ENCODE measurements at places on chromosomes 3 and 15. TPM values are rescaled to one million over a fixed set of nuclear protein-coding genes. Genes with fewer than 3 reads are reported as not detected.

DNA sequence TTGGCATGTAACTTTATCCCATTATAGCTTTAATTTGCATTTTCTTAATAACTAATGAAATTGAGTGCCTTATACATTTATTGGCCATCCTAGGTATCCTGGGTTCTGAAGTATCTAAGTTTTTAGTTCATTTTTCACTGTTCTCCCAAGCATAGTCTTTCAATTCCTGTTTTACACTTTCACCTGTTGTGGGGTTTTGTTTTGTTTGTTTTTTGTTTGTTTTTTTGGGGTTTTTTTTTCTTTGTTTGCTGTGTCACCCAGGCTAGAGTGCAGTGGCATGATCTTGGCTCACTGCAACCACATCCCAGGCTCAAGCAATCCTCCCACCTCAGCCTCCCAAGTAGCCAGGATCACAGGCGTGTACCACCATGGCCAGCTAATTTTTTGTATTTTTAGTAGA, 83.1 kb upstream of the GADL1 start:
- H3K27ac ChIP-seq: no peak overlapping the region
- no peaks in the 10 kb centered on the region for H3K27me3 ChIP-seq
- DNase-seq: no peak
- no peak overlapping the region for H3K4me3 ChIP-seq

The AADACL2 gene
- total RNA-seq: not detected

GRCh38 chr15:69939513-69940440, 157.9 kb downstream of the TLE3 start:
- no peak overlapping the region for H3K4me3 ChIP-seq
- H3K27me3 ChIP-seq: no peaks in the 10 kb centered on the region
- H3K27ac ChIP-seq: peak overlapping the region; percentile 77
- H3K4me1 ChIP-seq: peaks cover 23% of the 10 kb centered on the region

The CIB2 gene
- 45.2 TPM for total RNA-seq

DNA sequence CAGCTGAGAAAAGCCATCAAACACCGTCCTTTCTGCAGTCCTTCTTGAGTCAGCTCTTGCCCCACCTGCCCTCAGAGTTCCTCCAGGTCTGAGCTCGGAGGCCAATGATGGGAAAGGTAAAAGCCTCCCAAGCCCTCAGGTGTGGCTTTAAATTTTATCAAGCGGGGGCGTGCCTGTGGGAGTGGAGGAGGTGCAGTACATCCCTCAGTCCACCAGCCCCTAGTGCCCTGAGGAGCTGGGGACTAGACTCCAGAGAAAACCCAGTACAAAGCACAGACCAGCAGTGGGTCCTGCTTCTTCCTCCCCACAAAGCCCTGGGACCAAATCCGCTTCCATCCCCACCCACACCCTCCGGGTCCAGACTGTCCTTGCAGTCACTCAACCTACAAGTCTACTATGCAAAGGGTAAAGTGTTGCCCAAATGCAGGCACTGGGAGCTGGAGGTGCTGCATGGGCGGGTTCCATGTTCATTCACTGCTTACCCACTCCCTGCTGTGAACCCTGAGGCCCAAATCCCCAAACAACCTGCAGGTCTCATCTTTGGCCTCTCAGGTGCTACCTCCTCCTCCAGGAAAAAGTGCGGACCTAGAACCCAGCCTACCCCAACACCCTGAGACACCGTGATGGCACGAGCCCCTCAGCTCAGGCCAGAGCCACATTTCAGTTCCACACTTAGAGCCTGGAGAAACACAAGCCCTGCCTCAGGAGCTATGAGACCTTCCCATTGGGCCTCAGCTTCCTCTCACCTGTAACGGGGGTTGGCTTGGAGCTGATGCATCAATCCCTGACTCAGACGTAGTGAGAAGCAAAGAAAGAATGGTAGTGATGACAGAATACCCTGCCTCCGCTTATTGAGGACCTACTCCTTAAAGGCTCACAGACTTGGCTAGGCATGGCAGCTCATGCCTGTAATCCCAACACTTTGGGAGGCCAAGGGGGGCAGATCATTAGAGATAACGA, 2.4 kb downstream of the PFKFB4 start:
- H3K27me3 ChIP-seq: no peaks in the 10 kb centered on the region
- H3K27ac ChIP-seq: peak overlapping the region; percentile 82
- peaks cover 48% of the 10 kb centered on the region for H3K4me1 ChIP-seq
- H3K36me3 ChIP-seq: peaks cover 31% of the 10 kb centered on the region
- peak overlapping the region; percentile 86 for H3K4me3 ChIP-seq

GRCh38 chr15:69815793-69816192, 281.9 kb downstream of the TLE3 start:
- H3K36me3 ChIP-seq: no peaks in the 10 kb centered on the region
- no peak for DNase-seq
- H3K27ac ChIP-seq: no peak overlapping the region
- H3K4me3 ChIP-seq: no peak overlapping the region
- peaks cover 18% of the 10 kb centered on the region for H3K4me1 ChIP-seq
- peaks cover 8% of the 10 kb centered on the region for H3K27me3 ChIP-seq

- 0 out of 2 replicates have a peak, but pooled peaks cover 3% of the 10 kb centered on the region for H3K27me3 ChIP-seq
- H3K4me3 ChIP-seq: no peak overlapping the region
- H3K4me1 ChIP-seq: peaks cover 29% of the 10 kb centered on the region
- DNase-seq: no peak
- H3K27ac ChIP-seq: no peak overlapping the region
- no peaks in the 10 kb centered on the region for H3K36me3 ChIP-seq
Observed at GRCh38 chr3:65284546-65284945, 596.7 kb upstream of the ADAMTS9 start.

DNA sequence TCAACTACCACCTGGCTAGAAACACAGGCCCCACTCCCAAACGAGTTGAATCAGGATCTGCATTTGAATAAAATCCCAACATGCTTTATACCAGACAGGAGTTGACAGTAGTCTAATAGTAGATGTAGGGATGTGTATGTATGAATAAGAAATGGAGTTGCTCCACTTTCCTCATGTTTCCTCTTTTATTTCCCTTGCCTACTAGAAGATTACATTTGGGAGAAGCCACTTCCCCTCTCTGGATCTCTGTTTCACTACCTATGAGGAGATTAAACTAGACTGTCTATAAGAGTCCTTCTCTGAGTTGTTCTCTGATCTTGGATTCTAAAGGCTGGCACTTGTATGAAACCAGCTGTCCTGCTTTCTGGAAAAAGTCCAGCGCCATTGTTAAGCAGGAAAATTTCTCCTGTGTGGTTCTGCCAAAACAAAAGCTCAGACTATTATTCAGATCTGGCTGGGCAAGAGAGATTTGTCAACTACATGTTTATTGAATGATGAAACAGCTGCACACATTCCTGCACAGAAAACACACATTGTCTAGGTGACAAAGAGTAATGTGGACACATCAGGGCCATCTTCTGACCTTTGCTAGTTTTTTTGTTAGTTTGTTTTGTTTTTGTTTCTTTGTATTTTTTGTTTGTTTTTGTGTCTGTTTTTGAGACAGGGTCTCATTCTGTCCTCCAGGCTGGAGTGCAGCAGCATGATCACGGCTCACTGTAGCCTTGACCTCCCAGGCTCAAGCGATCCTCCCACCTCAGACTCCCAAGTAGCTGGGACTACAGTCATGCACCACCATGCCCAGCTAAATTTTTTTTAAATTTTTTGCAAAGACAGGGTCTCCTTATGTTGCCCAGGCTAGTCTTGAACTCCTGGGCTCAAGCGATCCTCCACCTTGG, 29.9 kb downstream of the ACP3 start:
- H3K27ac ChIP-seq: no peak overlapping the region
- peaks cover 29% of the 10 kb centered on the region for H3K4me1 ChIP-seq
- no peak for DNase-seq
- H3K27me3 ChIP-seq: no peaks in the 10 kb centered on the region
- no peak overlapping the region for H3K4me3 ChIP-seq

The KPNA4 gene
- total RNA-seq: 52.2 TPM

The ADCY5 gene
- 26.8 TPM for total RNA-seq

DNA sequence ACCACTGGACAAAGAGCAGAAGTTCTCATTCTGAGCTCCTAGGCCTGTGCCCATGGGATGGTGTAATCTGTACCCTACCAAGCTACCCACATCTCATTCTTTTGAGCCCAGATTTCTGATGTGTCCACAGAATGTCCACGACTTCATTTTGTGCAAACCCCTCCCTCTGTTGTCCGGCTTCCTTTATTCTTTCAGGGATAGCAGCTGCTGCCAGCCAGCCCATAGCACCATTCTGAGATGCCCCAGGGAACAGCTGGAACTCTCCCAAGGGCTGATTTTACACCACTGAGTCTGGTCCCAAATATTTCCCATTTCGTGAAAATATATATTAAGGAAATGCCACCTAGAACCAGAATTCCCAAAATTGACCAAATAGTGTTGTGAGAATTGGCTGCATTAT, 236.6 kb downstream of the SATB1 start:
- no peaks in the 10 kb centered on the region for H3K4me1 ChIP-seq
- no peak overlapping the region for H3K4me3 ChIP-seq
- H3K27me3 ChIP-seq: no peaks in the 10 kb centered on the region

The FAM240A gene
- total RNA-seq: 0.14 TPM

The CHRFAM7A gene
- total RNA-seq: 8.7 TPM

The SLC12A1 gene
- total RNA-seq: 0.39 TPM

The DAZL gene
- total RNA-seq: 4.3 TPM

The GOLGA8T gene
- 1.0 TPM for total RNA-seq

GRCh38 chr3:74693251-74693650, 78.8 kb upstream of the CNTN3 start:
- no peak overlapping the region for H3K27ac ChIP-seq
- no peaks in the 10 kb centered on the region for H3K4me1 ChIP-seq
- no peak for DNase-seq
- H3K36me3 ChIP-seq: no peaks in the 10 kb centered on the region
- no peaks in the 10 kb centered on the region for H3K27me3 ChIP-seq

The IGF2BP2 gene
- total RNA-seq: 133 TPM

DNA sequence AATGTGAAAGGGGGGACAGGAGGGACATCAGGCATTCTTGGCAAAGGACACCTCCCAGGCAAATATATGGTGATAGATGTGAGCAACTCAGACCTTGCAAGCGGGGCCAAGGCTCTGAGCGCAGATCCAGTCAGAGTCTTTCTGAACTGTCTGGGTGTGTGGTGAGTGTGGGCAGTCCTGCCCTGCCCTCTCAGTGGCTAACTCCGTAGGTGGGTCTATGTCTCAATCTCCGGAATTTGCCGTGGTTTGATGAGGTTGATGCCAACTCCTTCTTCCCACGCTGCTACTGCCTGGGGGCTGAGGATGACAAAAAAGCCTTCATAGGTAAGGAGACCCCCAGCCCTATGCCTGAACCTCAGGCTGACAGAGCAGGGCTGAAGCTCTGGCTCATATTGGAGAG, 7.4 kb downstream of the TTLL3 start:
- no peak overlapping the region for H3K4me3 ChIP-seq
- DNase-seq: no peak
- no peaks in the 10 kb centered on the region for H3K27me3 ChIP-seq
- no peaks in the 10 kb centered on the region for H3K36me3 ChIP-seq

DNA sequence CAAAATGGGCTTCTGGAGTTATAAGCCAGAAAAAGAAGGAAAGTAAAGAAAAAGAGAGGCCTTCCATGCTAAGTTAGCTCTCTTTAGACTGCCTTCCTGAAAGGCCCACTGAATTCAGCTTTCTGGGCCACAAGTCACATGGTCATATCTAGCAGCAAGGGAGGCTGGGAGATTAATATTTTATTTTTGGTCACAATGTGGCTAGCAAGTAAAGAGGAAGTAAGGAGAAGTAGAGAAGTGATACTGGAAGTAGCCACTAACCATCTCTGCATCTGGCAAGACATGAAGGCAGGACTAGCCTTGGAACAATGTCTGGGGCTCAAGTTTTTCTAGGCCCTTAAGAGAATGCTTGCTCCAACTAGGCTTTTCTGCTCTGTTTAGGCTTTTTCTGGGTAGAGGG, 81.8 kb upstream of the UBE2E1 start:
- H3K36me3 ChIP-seq: no peaks in the 10 kb centered on the region
- no peak overlapping the region for H3K27ac ChIP-seq
- no peak for DNase-seq
- H3K4me1 ChIP-seq: peaks cover 8% of the 10 kb centered on the region
- no peak overlapping the region for H3K4me3 ChIP-seq

DNA sequence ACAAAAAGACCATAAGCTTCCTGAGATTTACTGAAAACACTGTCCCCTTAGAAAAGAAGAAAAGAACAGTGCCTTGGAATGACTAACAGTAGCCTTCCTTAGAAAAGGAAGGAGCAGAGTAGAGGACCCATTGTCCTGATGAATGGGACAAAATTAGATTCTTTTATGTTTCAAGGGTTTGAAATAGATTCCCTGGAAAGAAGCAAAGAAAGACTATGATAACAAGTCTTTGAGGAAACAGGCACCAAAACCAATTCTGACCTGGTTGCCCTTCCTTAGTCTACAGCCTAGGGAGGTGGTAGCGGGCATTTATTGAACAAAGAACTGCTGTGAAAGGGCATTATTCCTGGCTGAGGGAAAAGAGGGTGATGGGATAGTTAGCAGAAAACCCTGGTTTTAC, 1024.8 kb downstream of the TBL1XR1 start:
- H3K27ac ChIP-seq: no peak overlapping the region
- no peak for DNase-seq
- H3K4me3 ChIP-seq: no peak overlapping the region
- no peaks in the 10 kb centered on the region for H3K27me3 ChIP-seq

DNA sequence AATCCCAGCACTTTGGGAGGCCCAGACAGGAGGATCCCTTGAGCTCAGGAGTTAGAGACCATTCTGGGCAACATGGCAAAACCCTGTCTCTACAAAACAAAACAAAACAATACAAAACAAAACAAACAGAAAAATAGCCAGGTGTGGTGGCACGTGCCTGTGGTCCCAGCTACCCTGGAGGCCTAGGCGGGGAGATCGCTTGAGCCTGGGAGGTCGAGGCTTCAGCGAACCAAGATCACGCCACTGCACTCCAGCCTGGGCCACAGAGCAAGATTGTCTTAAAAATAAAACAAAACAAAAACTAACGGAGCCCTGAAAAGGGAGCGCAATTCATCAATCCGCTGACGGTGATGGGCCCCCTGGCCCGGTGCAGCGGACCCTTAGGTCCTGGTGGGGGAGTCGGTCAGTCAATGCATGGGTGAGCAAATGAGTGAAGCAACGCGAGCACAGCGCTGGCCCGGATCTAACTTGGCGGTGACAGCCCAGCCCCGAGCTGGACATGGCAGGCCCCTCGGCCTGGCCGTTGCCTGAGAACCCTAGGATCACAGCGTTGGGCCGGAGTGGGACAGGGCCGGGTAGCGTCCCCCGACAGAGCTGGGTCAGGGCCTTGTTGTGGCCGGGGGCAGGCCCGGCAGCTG, 52.4 kb upstream of the BLM start:
- no peaks in the 10 kb centered on the region for H3K36me3 ChIP-seq
- no peak for DNase-seq
- peaks cover 7% of the 10 kb centered on the region for H3K27me3 ChIP-seq
- peaks cover 7% of the 10 kb centered on the region for H3K4me1 ChIP-seq
- H3K27ac ChIP-seq: no peak overlapping the region

The ACP3 gene
- 2.5 TPM for total RNA-seq

GRCh38 chr15:81292523-81293001, 31.4 kb downstream of the STARD5 start:
- H3K27me3 ChIP-seq: peaks cover 8% of the 10 kb centered on the region
- H3K4me3 ChIP-seq: no peak overlapping the region
- no peaks in the 10 kb centered on the region for H3K36me3 ChIP-seq
- DNase-seq: no peak
- H3K4me1 ChIP-seq: peaks cover 25% of the 10 kb centered on the region
